ENCODE measurements at places on chromosomes 5 and 9. TPM values are rescaled to one million over a fixed set of nuclear protein-coding genes. Genes with fewer than 3 reads are reported as not detected.

The C9orf50 gene
- not detected for total RNA-seq

The GLRA1 gene
- total RNA-seq = not detected

The WWC1 gene
- total RNA-seq = 69.4 TPM

The NR2F1-AS1 gene
- total RNA-seq = under 0.01 TPM

The HACD4 gene
- 5.3 TPM for total RNA-seq

The GDA gene
- total RNA-seq = 2.2 TPM

The FOXI1 gene
- total RNA-seq = not detected

All from tracheal epithelial cell (primary cell).